ENCODE measurements at places on chromosomes 16 and 17.
A peak's percentile ranks its signal among the peaks of the same experiment; 100 is the strongest.

- peak; percentile 79 for DNase-seq
Measured at GRCh38 chr16:30637944-30638343, 12.8 kb upstream of the PRR14 start.

GRCh38 chr17:19553036-19553435 lies 19.4 kb downstream of the SLC47A1 start:
- DNase-seq, result no peak

DNA sequence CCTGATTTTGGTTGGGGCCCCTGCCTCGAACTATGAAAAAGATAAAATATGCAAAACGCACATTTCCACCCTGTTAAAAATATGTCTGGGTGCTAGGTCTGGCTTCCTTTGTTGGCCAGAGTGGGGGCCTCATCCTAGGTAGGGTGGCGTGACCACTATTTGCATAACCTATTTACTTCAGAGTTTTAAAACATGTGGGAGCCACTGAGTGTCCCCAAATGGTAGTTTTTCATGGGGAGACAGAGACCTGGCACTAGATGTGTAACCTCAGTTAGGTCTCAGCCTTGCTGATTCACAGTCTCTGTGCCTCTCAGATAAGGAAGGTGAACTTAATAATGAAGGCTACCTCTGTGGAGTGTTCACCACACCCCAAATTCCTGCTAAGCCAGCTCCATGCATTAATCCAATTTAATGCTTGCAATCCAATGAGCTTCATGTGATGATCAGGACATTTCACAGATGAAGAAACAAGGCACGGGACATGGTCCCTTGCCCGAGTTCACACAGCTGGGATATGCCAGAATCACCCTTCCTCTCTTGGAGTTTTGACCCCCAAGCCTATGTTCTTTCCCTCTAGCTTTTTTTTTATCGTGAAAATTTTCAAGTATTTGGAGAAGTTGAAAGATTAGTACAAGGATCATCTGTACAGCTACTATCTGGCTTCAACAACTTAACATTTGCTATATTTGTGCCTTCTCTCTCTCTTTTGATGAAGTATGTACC lies 103.4 kb downstream of the IRF8 start:
- DNase-seq, result no peak

DNA sequence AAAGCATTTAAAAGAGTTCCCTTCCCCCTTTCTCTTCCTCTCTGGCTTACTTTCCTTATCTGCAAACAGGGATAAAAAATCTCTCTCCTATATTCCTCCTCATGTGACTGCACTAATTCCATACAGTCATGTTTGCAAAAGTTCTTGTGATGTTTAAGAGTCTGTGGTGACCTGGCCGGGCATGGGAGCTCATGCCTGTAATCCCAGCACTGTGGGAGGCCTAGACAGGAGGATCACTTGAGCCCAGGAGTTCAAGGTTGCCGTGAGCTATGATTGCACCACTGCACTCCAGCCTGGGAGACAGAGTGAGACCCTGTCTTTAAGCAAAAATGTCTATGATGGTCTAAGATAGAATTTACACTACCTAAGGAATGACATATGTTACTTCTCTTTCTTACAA lies 19.6 kb downstream of the NOG start:
- DNase-seq, result no peak

GRCh38 chr17:15475631-15476354 lies 8.4 kb upstream of the CDRT4 start:
- no peak for DNase-seq
